Stimulated activated CD8-positive, alpha-beta memory T cell treated with anti-CD3 and anti-CD28 coated beads, Interleukin-4, amount 100 ng/mL, for 24 hours (primary cell): ENCODE measurements at places on chromosomes 13 and 19.

DNA sequence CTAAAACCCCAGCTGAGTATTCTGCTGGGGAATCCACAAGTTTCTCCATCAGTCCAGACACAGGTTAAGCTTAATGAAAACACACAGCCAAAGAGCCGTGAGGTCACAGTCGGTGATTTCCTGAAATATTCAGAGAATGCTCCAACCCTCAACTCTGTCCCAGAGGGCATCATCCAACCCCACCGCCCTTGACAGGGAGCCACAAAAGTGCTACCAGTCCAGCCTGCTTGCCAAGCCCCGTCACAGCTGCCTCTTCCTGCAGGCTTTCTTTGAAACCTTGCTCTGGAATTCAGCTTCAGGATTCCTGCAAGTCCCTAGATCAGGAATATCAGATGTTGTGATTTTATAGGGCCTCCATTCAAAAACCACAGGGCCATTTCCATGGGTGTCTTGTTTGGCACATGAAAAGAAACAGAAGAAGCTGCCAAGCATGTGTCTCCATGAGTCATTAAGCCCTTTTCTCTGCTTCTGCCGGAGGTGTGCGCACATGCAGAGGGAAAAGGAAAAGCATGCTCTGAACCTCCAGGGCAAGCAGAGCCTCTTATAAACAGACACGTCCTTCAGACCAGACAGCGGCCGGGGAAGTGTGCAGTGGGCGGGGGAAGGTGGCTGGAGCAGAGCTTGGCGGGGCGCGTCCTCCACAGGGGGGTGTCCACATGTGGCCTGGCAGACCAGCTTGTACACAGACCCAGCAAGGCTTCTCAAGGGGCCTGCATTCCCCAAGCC lies 164.7 kb downstream of the KATNAL1 start:
- no peak for DNase-seq

DNA sequence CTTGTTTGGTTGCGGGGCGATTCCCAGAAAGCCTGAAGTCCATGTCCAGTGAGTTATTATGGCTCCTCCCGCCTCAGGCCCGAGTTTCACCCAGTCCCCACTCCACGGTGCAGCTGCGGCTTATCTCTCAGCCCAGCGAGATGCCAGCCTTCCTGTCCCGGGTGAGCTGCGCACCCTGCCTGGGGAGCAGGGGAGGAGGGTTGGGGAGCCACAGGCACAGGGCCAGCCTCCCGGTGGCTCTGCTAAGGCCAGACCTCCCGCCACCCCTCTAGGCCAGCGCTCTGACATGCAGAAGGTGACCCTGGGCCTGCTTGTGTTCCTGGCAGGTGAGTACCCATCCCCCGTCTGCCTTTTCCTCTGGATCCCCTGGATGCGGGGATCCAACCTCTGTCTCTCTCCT lies 3.5 kb downstream of the FXYD3 start:
- no peak for DNase-seq

DNA sequence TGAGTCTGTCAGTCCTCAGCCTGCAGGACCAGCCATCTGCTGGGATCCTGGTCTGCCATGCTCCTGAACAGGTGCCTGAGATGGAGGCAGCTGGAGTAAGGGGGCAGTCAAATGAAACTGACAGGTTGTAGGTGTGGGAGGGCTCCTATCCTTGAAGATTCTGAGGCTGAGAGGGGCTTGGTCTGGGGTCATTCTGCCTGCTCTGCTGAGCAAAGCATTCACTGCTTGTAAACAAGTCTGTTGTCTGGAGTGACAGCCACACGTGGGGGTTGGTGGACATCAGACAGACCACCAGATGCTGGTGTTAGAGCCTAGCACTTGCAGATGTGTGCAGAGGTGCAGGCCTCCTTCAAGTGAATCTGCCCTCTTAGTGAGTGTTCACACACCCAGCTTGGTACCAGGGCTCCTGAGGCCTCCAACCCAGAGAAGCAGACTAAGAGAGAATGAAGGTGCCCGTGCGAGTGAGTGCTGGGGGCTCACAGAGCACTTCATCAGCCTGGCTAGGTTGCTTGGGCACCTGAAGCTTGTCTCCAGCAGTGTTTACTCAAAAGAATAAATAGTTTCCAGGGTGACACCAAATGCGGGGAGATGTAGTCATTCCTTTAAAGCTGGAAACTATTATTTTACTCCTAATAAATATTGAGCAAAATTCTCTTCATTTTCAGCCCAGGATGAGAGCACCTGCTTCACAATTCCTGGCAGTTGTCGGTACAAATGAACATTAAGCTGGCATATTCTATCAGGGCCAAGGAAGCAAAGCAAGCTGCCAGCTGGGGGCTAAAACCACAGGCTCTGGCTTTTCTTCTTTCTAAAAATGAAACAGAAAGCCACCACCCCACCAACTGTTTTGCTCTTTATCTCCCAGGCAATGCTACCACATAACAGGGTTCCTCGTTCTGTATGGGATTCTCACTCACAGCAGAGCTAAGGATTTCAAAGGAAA lies 82.3 kb downstream of the RNASEH2B start:
- no peak for DNase-seq

DNA sequence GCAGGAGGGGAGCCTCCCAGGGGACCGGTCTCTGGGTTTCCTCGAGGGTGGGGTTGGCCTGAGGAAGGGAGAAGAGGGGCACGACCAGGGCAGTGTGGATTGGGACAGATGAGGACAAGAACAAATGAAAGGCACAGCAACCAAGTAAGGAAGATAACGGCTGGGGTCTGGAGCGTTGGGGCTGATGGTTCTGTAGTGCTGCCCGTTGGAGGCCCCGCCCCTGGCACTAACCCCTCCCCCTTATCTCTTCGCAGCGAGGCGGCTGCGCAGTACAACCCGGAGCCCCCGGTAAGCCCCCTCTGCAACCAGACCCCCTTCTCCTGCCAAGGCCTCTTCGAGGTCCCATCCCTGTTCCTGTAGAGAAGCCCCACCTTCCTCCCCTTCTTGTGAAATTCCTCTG lies 2.2 kb downstream of the CAPNS1 start:
- no peak for DNase-seq

DNA sequence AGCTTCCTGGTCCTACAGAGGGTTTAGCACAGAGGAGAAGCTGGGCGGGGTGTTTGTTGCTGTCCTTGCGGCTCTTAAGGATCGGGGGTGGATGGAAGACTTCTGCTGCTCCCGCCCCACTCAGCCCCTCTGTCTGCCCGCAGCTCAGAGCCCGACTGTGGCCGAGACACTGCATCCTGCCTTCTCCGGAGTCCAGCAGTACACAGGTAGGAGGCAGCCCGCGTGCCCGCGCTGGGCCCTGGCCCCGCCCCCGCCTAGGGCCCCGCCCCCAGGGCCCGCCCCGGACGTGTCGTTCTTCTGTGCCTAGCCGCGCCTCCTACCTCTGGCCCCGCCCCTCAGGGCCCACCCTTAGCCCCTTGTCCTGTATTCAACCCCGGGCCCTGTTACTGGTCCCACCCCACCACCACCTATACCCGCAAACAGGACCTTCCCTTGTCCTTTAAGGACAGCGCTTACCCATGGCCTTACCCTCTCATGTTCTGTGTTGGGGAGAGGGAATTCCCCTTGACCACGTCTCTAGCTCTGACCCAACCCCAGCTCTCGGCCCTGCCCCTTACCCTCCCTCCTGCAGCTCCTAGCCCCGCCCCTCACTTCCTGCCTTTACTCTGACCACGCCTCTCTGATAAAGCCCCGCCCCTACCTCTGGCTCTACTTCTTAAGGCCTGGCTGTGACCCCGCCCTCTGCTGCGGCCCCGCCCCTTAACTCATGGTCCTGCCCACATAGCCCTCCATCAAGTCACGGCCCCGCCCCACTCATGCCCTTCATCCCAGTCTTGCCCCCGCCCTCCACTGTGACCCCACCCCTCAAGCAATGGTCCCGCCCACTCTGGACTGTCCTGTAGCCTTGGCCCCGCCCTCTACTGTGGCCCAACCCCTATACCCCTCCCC lies 60.5 kb downstream of the CELF5 start:
- DNase-seq = peak; percentile 59

- no peak for DNase-seq
Measured at GRCh38 chr19:34474233-34474989, 7.1 kb upstream of the WTIP start.

DNA sequence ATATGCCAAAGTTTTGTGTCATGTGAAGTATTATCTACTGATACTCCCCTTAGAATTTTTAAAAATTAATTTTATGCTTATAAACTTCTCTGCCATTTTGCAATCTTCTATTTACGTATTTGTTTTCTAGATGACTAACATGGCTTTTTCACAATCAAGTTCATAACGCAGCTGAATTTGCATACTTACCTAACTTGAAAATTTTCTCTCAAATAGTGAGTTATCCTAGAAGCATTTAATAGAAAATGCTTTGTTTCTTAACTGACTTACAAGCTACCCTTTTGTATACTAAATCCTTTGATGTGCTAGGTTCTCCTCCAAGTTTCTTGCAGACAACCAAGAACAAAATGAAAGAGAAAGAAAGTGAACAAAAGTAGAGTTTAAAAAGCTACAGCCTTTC lies 683.5 kb downstream of the LIG4 start:
- DNase-seq = no peak

DNA sequence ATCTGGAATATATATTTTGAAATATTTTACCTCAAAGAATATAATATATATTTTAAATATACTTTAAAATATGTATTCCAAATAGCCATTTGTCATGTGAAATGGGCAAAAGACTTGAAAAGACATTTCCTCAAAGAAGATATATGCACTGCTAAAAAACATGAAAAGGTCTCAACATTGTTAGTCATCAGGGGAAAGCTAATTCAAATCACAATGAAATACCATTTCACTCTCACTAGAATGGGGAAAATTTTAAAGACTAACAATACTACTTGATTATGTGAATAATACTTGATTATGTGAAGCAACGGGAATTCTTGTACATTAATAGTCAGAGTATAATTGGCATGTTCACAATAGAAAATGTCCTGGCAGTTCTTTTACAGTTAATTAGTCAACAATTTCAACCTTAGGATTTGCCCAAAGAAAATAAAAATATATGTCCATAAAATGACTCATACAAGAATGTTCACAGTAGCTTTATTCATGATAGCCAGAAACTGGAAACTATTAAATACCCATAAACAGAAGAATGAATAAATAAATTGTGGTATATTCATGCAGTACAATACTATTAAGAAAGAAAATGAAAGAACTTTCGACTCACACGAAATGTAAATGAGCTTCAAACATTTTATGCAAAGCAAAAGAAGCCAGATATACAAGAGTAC lies 6.8 kb upstream of the KBTBD6 start:
- DNase-seq = no peak

GRCh38 chr13:111858571-111858970 lies 208.4 kb upstream of the SOX1 start:
- DNase-seq = no peak

DNA sequence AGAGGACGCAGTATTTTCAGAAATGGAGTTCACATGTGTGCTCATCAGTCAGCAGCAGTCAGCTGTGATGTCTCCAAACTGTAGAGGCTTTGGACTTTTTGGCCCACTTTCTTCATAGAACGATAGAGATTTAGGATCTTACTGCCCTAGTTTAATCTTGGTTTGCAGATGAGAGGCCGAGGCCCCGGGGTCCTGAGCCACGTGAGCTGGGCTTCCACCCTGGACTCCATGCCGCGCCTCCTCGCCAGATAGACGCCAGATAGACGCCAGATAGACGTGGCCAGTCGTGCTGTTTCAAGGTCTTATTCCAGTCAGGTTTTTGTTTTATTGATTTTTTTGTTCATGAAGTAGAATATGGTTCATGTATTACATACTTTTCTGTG lies 11.7 kb upstream of the MCF2L start:
- no peak for DNase-seq

DNA sequence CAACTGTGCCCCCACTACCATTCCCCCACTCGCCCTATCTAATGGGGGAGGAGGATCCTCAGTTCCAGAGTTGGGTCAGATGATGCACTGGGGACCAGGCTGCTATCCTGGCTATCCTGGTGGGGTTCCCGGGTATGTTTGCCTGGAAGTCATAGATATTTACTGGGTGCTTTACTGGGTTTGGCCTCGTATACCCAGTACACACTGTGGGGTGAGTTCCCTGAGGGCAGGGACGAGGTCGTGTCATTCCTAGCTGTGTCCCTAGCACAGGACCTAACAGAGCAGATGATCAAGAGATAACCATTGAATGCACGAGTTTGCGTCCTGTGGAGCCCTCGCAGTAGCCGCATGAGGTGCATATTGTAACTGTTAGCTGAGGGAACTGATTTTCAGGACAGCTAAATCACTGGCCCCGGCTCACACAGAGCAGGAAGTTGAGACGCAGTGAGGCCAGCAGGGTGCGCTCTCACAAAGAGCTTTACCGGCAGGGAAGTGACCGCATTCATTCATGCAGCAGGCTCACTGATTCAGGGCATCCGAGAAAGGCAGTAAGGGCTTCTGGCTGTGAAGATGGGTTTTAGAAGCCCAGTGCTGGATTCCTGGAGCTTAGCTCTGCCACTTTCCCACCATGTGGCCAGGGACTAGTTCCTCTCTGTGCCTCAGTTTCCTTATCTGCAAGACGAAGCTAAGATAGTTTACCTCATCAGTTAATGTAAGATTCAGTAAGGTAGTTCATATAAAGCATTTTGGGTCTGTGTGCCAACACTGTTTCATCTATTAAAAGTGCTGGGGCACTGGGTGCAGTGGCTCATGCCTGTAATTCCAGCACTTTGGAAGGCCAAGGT lies 6.0 kb downstream of the RUVBL2 start:
- DNase-seq = peak; percentile 62

GRCh38 chr13:111472559-111473460 lies 152.4 kb downstream of the TEX29 start:
- DNase-seq = no peak

GRCh38 chr13:21065686-21066085 lies 4.3 kb upstream of the LATS2 start:
- no peak for DNase-seq

DNA sequence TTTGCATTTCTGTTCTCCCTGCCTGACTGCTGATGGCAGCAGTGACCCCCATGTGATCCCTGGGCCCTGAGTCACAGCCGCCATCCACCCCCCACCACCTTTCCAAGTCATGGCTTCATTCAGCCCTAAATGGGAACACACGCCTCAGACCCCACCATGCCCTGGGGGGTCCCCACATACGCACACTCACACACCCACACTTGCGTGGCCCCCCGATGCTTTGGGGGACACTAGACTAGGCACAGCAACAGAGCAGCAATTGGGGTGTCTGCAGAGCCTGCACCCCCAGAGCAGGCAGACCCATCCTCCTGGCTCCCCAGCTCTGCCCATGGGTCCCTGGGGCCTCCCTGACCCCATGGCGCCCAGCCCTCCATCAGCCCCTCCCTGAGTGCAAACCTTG lies 5.5 kb upstream of the ISYNA1 start:
- no peak for DNase-seq

- DNase-seq = no peak
Measured at GRCh38 chr19:18393836-18394235, 3.6 kb downstream of the LRRC25 start.

GRCh38 chr19:46134527-46134926 lies 10.0 kb upstream of the IGFL3 start:
- no peak for DNase-seq

DNA sequence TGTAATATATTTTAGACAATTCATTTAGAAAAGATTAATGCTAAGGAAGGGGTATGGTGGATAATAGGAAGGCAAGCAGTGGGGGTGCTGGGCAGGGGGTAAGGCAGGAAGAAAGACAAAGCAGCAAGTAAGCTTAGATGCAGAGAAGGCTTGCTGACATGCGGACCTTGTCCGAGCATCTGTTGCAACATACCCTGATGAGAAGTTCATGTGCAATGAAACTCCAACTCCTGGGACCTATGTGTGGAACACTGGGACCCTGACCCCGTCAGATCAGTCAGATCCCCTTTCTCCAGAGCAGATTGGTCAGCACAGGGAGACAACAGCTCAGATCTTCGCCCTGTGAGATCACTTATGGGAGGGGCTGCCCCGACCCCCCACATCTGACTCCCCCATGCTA lies 71.3 kb upstream of the ZNF599 start:
- DNase-seq = no peak

GRCh38 chr13:101231751-101232428 lies 184.4 kb downstream of the NALCN start:
- no peak for DNase-seq

GRCh38 chr19:45881909-45882528 lies 3.9 kb downstream of the IRF2BP1 start:
- DNase-seq = no peak
